Trophoblast cell (in vitro differentiated cells and primary cell): ENCODE measurements at places on chromosomes 5 and 9.

- peak; percentile 85 for DNase-seq
Measured at GRCh38 chr5:98905857-98906688, 22.7 kb downstream of the CHD1 start.

GRCh38 chr5:180034564-180034963 lies 37.0 kb downstream of the RNF130 start:
- peak; percentile 5 for DNase-seq

DNA sequence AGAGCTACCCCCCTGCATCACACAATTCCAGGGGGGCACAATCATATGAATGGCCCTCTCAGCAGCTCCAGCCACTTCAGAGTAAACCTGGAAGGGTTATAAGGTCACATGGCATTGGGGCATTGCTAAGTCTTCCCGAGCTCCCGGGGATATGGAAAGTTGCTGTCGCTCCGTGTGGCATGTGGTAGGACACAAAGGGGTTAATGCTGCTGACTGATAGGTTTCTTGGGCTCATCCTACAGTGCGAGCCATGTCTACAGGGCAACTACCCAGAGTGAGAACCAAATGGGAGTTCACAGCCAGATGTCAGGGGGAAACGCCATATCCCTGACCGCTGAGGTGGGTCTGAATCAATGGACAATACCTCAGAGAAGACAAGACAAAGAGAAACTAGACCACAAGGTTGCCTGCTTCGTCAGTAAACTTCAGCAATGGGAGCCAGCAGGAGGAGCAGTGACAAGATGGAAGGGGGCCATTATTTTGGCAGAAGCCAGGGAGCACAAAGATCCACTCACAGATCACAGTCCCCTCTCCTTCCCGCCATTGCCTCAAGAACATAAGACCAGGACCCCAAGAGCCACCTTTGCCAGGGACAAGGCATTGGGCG lies 52.4 kb upstream of the SHISAL2B start:
- no peak for DNase-seq

DNA sequence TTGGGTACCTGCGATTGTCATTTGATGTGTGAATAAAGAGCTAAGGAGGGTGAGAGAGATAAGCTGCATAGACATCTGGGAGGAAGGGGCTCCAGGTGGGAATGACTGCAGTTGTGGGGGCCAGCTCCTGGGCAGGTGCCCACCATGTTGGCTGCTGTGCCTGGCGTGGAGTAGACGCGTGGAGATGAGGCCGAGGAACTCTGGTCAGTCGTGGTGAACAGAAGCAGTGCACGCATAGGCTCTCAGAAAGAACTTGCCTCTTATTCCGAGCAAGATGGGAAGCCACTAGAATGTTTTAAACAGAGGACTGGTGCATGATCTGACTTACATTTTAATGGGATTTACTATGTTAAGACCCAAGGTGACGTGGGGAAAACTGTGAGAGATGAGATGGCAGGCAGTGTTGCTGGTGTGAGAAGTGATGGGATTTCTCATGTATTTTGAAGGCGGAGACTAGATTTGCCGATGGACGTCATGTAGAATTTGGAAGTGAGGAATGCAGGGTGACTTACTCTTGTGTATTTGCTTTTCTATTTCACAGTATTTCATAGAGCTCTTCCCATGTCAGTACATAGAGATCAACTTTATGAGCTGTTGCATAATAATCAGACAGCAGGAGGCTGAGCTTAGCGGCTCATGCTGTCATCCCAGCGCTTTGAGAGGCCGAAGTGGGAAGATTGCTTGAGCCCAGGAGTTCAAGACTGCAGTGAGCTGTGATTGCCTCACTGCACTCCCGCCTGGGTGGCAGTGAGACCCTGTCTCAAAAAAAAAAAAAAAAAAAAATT lies 71.1 kb downstream of the EHMT1 start:
- no peak for DNase-seq

GRCh38 chr9:122229485-122229837 lies 704 bp upstream of the LHX6 start:
- no peak for DNase-seq

- peak; percentile 34 for DNase-seq
Measured at GRCh38 chr5:115815693-115816225, 700 bp downstream of the CDO1 start.

DNA sequence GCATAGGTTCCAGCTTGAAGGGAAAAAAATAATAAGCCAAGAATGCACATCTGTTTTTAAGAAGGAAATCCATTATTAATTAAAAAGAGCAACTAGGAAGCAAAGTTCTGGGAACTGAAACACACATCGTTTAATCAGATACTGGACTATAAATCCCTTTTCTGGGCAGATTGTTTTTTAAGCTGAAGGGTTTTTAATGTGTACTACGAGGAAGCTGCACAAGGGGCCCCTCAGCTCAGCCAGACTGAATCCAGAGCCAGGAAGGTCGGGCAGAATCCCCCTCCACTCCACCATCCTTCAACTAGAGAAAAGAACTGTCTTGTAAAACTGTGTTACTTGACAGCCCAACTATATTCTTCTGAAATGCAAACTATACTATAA lies 49.2 kb downstream of the ROR2 start:
- DNase-seq, result no peak

DNA sequence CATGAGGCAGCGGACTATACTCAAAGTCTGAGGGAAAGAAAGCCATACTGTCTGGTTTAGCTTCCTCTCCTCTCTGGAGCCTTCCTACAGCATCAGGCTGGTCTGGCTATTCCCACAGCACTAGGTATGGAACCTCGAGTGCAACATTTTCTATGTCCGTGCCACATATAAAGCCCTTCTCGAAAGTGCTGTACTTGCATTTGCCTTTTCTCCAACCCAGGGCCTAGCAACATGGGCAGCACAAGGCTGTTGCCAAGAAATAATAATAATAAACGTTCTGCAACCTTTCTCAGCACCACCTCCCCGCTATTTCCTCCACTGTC lies 804 bp downstream of the MED10 start:
- DNase-seq, result no peak

DNA sequence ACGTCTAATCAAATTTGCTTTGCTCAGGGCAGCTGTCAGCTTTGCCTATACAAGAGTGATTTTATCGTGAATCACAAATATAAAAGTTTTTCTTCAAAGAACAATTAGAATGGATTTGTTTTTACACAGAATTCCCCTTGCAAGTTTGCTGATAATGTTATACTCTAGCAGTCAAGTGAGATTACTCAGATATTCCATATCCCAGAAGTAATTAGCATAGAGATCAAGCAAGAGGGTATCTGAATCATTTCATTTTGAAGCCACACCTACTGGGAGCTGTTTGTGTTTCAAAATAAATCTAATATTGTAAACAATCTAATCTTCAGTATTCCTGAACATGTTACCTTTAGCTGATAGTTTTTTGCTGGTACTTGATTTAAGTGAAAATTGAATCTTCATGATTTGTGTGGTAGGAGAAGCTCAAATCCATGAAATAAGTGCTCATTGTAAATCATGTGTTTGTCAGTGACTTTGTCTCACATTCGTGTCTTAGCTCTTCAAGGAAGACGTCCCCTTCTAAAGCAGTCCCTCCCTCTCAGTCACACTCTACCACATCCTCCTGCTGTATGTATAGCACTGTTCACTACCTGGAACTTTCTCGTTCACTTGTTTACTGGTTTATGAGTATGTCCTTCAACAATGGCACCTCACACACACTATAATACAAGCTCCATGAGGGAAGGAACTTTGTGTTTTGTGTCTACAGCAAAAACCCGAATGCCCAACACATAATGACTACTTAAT lies 3.3 kb upstream of the TTC39B start:
- DNase-seq, result no peak

GRCh38 chr5:52863715-52864290 lies 76.1 kb downstream of the ITGA1 start:
- peak; percentile 42 for DNase-seq

DNA sequence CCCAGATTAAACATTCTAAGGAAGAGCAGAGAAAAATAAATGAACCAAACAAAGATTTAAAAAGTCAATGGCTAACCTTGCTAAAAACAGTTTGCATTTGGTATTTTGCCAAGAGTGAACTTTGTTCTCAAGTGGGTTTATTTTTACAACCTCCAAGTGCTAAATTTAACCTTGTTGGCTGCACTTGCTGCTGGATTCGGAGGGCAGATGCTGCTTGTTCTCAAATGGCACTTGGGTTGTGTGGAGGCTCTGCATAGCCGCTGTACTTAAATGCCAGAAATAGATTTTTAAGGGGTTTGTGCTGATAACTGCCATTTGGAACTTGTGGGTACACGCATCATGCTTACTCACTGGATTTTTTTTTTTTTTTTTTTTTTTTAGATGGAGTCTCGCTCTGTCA lies 13.3 kb upstream of the SPATA24 start:
- no peak for DNase-seq

GRCh38 chr9:89745601-89746376 lies 141.0 kb downstream of the GADD45G start:
- no peak for DNase-seq

DNA sequence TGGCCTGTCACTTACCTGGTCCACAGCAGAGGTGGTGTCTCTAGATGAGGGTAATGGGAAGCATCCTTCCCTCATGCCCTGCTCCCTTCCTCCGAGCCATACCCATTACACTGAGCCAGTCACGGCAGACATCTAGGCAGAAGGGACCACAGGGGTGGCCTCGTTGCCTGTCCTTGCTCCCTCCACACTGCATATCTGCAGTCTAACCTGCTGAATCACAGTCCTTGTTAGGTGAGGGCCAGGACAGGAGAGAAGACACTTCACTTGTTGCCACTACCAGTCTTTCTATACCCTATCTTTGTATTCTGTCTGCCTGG lies 18.4 kb upstream of the SPINK4 start:
- DNase-seq, result no peak

GRCh38 chr5:77776554-77777206 lies 541 bp upstream of the TBCA start:
- DNase-seq, result peak; percentile 59

DNA sequence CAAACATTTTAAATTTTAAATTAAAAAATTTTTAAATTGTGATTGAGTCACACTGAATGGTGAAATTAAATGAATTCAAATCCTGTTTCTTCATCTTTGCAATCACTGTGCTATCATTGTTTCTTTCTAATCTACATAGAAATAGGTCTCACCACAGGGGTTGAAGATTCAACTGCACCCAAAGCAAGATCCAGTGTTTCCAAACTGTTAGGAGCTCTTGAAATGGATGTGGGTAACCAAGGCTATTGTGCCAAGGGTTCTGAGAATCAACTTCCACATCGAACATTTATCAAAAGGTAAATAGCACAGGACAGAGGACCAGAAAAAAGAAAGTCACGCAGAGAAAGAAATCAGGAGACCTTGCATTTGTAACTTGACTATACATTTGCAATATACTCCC lies 172.6 kb upstream of the RASEF start:
- no peak for DNase-seq
